ENCODE measurements at places on chromosomes 5 and 9. TPM values are rescaled to one million over a fixed set of nuclear protein-coding genes. Genes with fewer than 3 reads are reported as not detected.

The MTX3 gene
- 12.6 TPM for total RNA-seq

The ACOT12 gene
- total RNA-seq: 0.17 TPM

The CEL gene
- total RNA-seq: 0.32 TPM

The PPP3R2 gene
- total RNA-seq: 0.09 TPM

The OR13C9 gene
- total RNA-seq: not detected

The GZMA gene
- total RNA-seq: not detected

The PTTG1 gene
- total RNA-seq: 31.8 TPM

The AK8 gene
- 0.47 TPM for total RNA-seq

The FIBCD1 gene
- total RNA-seq: 9.3 TPM

The C5orf52 gene
- total RNA-seq: not detected

The CDH9 gene
- not detected for total RNA-seq

The HTR1A gene
- total RNA-seq: not detected

The PRUNE2 gene
- 11.3 TPM for total RNA-seq

The SLC46A2 gene
- not detected for total RNA-seq

The PCDHB5 gene
- 3.3 TPM for total RNA-seq

The MGAT4B gene
- 101 TPM for total RNA-seq

The GPX3 gene
- 14.9 TPM for total RNA-seq

The SMIM33 gene
- total RNA-seq: not detected

The STPG3 gene
- total RNA-seq: not detected

The NDST1 gene
- 22.2 TPM for total RNA-seq

The AGXT2 gene
- total RNA-seq: not detected

The PTGER4 gene
- 5.2 TPM for total RNA-seq

The TMEM161B gene
- total RNA-seq: 11.5 TPM

The SLC45A2 gene
- under 0.01 TPM for total RNA-seq

The TLX3 gene
- not detected for total RNA-seq

The GBA2 gene
- 21.4 TPM for total RNA-seq

The PTGS1 gene
- total RNA-seq: 18.6 TPM

The ARHGEF37 gene
- 1.8 TPM for total RNA-seq

The PHF24 gene
- 0.16 TPM for total RNA-seq

The FGF18 gene
- total RNA-seq: under 0.01 TPM

The LCN9 gene
- total RNA-seq: not detected

The DEPDC1B gene
- 1.0 TPM for total RNA-seq

The ARID3C gene
- total RNA-seq: not detected

The MARVELD2 gene
- 0.16 TPM for total RNA-seq

The PLCXD3 gene
- total RNA-seq: under 0.01 TPM

The SPINK1 gene
- total RNA-seq: not detected

The TJP2 gene
- total RNA-seq: 38.0 TPM

The FGF1 gene
- total RNA-seq: 0.34 TPM

The SPATA31A3 gene
- total RNA-seq: not detected

The MARCOL gene
- total RNA-seq: not detected

The FOXD4L3 gene
- not detected for total RNA-seq

The SLC6A7 gene
- not detected for total RNA-seq

The LAMC3 gene
- total RNA-seq: 0.09 TPM

The RLN2 gene
- not detected for total RNA-seq

The PCDHGA5 gene
- total RNA-seq: 1.6 TPM

The C5orf24 gene
- 29.0 TPM for total RNA-seq

The ADRB2 gene
- total RNA-seq: 0.32 TPM

The PTGDS gene
- total RNA-seq: 6.0 TPM

The TAF11L10 gene
- not detected for total RNA-seq

The GDF9 gene
- total RNA-seq: under 0.01 TPM
